LoVo (cell line): ENCODE measurements at places on chromosomes 1 and 21.

- no peak for DNase-seq
Measured at GRCh38 chr1:236864211-236864610, 69.1 kb downstream of the MTR start.

GRCh38 chr21:43992121-43992520 lies 20.0 kb upstream of the TRAPPC10 start:
- DNase-seq: no peak

DNA sequence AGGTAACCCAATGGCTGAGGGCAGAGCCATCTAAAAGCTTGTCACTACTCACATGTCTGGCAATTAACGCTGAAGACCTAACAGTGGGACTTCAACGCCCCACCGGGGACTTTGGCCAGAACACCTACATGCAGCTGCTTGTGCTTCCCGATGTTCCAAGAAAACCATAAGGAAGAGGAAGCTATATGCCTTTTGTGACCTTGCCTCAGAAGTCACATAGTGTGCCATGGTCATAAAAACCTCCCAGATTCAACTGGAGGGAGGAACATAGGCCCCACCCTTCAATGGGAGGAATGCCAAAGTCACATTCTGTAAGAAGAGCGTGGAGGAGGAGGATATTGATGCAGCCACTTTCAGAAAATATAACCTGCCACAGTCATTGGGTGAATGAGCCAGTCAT lies 147.8 kb upstream of the MAGI3 start:
- DNase-seq: peak; percentile 82

- DNase-seq: no peak
Measured at GRCh38 chr1:151145304-151146071, 943 bp downstream of the SEMA6C start.

GRCh38 chr1:37673920-37674319 lies 18.4 kb upstream of the CDCA8 start:
- DNase-seq: no peak

DNA sequence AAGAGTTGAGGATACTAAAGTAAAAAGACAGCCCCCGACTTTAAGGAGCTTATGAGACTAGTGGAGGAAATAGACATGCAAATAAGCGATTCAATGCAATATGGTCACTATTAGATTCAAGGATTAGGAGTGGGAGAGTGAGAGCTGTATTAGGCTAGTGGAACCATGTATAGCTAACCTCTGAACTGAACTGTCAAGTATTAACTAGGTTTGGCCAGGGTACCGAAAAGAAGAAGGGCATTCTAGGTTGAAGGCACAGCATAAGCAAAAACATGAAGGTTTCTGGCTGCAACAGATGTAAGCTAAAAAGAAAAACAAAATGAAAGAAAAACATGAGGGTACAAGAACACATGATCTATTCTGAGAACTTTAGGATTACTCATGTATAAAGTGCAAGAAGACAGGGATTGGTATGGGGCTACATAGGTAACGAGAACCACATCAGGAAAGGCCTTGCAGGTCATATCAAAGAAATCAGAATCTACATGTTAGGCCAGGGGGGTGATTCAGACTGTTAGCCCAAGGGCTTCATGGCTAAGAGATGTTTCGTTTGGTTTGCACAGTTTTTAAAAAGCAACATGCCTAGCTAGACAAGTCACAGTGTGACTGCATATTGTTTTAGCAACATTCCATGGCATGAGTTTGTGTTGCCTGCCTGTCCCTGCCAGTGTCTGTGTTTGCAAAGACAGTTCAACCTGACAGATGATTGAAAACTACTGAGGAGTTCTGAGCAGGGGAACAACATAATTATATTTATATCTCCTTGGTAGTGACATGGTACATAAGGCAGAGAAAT lies 54.4 kb upstream of the HAO2 start:
- no peak for DNase-seq

DNA sequence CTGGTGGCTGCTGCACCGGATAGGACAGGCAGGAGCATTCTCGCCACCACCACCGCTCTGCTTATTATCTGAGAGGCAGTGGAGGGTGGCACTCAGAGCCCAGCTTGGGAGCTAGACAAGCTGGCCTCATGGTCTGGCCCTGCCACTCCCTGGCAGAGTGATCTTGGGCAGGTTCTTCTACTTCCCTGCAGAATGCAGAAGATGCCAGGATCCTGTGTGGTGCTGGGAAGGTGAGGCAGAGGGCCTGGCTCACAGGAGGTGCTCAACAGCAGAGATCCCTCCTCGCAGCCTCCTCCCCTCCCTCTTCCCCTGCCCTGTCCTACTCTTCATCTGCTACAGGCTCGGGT lies 60.4 kb downstream of the ARHGEF10L start:
- DNase-seq: no peak

DNA sequence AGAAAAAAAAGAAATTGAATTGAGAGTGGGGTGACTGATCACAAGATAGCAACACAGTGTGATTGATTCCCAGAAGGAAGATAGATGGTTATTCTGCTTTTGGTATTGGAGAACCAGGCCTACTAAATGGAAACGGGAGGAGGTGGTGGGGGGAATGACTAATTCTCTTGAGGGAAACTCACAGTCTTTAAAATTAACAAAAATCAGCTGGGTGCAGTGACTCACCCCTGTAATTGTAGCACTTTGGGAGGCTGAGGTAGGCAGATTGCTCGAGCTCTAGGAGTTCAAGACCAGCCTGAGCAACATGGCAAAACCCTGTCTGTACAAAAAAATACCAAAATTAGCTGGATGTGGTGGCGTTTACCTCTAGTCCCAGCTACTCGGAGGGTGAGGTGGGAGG lies 134.6 kb upstream of the PDE4B start:
- DNase-seq: no peak

DNA sequence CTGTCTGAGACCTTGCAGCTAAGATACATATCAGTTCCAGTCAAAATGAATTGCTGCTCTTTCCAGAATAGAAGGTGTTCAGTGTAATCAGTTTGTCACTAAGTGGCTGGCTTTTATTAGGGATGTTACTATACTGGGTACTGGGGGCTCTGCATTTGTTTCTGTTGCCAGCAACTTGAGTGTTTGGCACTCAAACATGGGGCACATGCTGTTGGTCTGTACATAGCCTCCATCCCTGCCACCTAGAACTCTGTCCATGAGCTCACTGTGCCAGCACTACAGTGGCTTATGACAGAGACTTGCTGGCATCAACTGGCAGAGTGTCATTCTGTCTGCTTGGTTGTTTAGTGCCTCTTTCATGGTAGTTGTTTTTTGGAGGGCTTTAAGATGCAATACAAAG lies 45.1 kb downstream of the RGSL1 start:
- no peak for DNase-seq

GRCh38 chr1:22760455-22760854 lies 49.8 kb downstream of the EPHB2 start:
- no peak for DNase-seq

DNA sequence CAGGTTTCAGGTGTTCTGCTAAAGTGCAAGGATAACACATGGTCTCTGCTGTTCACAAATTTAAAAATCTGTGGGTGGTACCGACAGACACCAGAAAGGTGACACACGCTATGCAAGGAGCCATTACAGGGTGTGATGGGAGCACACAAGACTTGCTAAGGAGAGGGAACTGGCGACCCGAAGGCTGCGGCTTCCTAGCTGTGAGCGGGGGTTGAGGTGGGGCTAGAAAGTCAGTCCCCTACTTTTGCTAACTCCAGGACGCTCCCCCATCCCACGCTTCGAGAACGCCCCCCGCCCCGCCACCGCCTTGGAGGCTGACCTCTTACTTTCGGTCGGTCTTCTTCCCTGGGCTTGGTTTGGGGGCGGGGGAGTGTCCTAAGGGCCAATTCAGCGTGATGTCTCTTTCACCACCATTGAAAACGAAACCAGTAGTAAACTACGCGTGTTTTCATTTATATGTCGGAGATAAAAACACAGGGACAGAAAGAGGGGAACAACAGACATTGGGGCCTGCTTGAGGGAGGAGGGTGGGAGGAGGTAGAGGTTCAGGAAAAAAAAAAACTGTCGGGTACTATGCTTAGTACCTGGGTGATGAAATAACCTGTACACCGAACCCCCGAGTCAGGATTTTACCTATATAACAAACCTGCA lies 1.1 kb downstream of the CKS1B start:
- DNase-seq: peak; percentile 49

DNA sequence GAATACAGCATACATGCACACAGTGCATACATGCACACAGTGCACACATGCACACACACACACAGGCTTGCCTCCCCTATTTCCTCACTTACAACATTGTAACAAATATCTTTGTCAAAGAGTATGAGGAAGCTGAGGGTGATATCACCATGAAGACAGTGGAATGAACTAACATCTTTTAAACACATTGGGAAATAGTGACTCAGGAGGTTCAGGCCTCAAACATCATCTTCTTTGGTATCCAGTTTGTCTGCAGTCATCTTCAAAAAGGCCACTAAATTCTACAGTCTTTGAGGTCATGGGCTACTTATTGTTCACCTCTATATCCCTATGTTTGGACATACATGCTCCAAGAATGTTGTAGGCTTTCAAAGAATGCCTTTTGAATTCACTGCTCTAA lies 2.1 kb upstream of the LCE2B start:
- DNase-seq: no peak
